ENCODE measurements at places on chromosomes 6 and 20.

DNA sequence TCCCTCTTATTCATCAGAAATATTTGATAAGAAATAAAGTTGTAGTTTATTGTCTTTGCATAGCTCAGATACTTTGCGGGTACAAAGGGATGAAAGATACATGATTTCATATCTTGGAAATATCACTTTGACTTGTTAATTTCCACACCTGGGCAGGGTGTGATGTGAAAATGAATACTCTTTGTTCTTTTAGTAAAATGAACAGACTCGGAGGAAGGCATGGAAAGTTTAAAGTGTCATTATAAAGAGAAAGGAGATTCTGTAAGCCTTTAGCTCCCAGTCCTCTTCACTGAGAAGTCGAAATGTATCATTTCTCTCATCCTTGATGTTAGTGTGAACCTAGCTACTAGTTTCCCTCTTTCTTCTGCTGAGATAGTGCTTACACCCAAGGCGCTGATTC, 36.7 kb upstream of the AKIRIN2 start:
- DNase-seq, result no peak

- no peak for DNase-seq
Observed at GRCh38 chr20:420166-420620, 12.1 kb downstream of the RBCK1 start.

DNA sequence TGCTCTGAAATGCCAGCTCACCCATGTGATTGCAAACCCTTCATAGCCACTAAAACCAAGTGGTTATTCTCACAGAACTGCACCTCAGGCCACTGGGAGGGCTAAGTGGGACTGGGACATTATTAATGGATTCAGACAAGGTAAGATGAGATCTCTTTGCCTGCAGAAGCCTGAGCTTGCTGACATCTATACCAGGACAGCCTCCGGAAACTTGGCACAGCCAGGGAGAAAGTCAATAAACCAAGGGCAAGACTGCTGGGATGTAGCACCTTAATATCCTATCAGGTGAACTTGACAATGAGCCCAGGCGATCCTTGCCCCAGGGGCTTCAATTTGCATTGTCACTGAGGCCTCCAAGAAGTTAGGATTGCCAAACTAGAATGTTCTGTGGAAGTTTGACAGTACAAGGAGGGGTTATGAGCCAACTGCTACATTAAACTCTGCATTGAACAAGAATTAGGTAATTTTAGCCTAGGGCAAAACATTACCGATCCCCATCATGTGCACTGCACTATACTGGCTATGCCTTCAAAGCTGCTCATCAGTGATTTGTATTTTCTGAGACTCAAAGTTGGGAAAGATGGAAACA, 60.1 kb upstream of the RALGAPA2 start:
- no peak for DNase-seq

DNA sequence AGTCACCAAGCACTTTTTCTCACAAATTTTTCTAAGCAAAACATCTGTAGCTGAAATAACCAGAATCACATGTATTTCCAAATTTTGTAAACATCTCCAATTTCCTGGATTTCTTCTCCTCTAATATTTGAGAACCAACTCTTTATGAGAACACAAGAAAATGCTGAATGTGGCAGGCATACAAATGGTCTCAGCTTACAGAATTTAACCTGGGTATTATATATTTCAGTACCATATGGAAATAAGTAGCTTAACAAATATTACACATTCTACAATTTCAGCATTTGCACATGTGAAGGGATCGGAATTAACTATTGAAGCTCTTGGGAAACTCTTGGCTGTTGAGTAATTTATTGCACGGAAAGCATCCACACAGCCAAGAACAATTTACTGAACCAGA, 92.5 kb downstream of the TBXT start:
- no peak for DNase-seq

DNA sequence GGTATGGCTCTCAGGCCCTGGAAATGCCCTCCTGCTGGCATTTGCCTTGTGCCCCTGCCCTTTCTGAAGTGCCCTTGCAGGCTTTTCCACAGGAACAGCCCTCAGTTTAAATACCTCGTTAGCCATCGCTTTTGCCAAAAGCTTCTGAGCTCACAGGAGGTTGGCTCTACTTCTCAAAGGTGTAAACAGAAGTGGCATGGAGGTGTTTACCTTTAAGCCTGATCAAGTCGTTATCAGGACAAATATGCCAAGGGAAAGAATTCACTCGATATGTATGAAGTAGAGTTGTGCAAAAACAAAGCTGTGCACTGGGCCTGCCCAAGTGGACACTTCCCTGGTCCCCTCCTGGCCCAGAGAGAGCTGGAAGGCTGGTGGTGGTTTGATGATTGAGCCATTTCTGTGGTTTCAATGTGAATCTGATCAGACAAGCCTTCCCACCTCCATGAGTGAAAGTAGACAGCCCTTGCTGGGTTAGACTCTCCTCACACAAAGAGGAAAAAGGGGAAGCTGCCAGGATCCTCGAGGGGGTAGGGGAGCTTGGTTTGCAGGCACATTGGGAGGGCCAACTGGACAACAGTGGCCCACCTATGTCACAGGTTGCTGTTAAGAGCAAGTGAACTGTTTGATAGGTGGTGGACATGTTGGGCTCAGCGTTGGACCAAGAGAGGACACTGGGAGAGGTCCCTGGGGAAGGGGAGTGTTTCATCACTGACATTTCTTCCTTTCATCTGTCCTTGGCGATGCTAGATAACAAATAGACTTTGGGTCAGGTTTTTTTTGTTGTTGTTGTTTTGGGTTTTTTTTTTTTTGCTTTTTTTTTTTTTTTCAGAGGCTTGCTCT, 98.7 kb downstream of the ZDHHC14 start:
- no peak for DNase-seq

- no peak for DNase-seq
Observed at GRCh38 chr6:119978274-119978889, 628.8 kb upstream of the MAN1A1 start.

GRCh38 chr6:147855803-147856482, 347.5 kb downstream of the SAMD5 start:
- no peak for DNase-seq

DNA sequence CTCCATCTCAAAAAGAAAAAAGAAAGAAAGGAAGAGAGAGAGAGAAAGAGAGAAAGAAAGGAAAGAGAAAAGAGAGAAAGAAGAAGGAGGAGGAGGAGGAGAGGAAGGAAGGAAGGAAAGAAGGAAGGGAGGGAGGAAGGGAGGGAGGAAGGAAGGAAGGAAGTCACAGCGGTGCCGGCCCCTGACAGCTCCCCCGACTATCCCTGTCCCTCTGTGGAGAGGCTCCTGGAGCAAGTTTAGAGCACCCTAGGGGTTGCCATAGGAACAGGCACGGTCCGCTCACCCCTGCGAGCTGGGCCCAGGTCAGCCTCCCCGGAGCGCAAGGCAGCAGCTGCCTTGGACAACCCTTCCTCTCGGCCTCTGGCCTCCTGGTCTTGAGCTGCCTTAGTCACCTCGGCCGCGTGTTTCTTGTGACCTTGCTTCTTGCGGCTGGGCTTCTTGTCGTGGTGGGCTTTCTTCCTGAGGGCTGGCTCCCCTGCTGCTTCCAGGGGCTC, 6.8 kb downstream of the BNIP5 start:
- DNase-seq, result no peak

DNA sequence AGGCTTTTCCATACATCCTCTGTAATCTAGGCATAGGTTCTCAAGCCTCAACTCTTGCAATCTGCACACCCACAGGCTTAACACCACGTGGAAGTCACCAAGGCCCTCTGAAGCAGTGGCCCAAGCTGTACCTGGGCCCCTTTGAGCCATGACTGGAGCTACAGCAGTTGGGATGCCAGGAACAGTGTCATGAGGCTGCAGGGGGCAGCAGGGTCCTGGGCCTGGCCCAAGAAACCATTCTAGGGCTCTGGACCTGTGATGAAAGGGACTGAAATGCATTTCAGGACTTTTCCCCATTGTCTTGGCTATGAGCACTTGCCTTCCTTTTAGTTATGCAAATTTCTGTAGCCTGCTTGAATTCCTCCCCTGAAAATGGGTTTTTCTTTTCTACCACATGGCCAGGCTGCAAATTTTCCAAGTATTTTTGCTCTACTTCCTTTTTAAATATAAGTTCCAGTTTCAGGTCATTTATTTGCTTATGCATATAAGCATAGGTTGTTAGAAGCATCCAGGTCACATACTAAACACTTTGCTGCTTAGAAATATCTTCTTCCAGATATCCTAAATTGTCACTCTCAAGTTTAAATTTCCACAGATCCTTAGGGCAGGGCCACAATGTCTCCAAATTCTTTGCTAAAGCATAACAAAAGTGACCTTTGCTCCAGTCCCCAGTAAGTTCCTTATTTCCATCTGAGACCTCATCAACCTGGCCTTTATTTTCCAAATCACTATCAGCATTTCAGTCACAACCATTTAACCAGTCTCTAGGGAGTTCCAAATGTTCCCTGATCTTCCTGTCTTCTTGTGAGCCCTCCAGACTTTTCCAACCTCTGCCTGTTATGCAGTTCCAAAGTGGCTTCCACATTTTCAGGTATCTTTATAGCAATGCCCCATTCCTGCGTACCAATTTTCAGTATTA, 48.6 kb upstream of the CD2AP start:
- DNase-seq, result no peak

GRCh38 chr20:6735942-6736845, 31.3 kb upstream of the BMP2 start:
- DNase-seq, result no peak

GRCh38 chr6:154202339-154202738, 154.3 kb downstream of the IPCEF1 start:
- no peak for DNase-seq

- DNase-seq, result peak; percentile 53
Observed at GRCh38 chr20:31560094-31560745, 44.9 kb upstream of the ID1 start.

GRCh38 chr6:33950891-33951889, 147.4 kb upstream of the MLN start:
- no peak for DNase-seq

GRCh38 chr20:63206878-63207277, 9.1 kb downstream of the YTHDF1 start:
- DNase-seq, result no peak

- no peak for DNase-seq
Observed at GRCh38 chr6:56424542-56425083, 177.2 kb upstream of the COL21A1 start.

GRCh38 chr6:133683606-133684005, 205.3 kb upstream of the TCF21 start:
- DNase-seq, result no peak

DNA sequence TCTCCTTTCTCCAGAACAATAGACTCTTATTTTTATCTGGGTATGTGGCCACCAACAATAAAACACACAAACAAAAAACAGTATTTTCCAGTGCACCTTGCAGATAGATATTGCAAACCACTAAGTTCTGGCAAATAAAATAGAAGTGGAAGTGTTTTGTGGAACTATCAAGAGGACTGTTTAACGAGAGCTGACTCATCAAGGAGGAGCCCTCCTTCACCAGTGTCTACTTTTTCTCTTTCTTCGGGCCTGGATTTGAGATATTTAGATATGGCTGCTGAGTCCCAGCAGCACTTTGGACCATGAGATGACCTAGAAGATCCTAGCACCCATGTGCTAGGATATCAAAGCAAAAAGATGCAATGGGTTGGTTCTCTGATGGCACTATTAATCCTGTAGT, 154.7 kb downstream of the AIG1 start:
- DNase-seq, result no peak

- DNase-seq, result no peak
Observed at GRCh38 chr6:168884050-168884645, 369.5 kb downstream of the THBS2 start.

DNA sequence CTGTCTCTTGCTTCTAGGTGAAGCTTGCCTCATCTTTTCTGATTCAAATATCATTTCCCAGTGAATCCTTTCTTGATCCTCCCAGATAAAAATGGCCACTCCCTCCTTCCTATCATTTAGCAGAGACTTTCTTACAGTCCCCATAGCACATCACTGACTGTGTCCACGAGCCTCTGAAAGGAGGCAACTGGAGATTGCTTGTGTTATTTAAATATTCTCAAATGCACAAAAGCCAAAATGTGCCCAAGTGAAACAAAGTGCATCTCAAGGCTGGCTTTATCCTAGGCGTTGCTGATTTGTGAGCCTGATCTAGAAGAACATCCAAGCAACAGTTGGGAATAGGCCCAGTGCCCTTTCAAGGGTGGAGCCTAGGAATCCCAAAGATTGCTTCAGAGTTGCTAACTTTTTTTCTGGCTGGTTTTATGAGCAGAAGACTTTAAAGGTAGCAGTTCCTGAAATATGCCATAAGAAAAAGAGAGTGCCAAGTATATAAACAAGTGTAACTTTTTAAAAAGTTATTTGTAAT, 393.6 kb downstream of the CD83 start:
- DNase-seq, result no peak

DNA sequence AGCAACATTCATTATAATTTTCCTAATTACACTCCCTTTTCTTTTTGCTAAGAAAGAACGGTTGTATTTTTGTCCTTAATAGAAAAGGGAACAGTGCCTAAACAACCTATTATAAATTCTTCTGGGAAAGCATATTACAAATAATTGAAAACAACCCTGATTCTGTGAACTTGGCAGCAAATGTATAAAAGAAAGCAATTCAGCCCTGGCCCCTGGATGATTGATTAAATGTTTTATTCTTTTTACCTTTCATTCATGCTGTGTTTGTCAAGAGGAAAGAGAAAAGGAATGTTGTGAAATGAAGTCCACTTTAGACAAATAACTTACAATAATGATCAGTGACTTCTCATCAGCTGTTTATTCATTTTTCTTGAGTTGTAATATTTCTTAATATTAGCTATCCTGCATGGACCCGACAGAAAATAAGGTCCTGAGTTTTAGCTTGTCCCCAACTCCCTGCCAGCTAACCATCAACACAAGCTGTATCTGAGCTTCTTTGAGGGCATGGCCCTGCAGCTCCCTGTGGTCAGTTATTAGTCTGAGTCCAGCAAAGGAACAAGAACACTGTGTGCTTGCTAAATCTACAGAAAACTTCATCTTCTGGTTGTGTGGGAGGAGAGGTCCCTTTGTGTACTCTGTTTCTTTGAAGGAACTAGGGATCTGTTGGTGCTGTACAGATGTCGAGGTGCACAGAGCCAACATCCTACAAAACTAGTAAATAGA, 248.2 kb downstream of the LAMA2 start:
- DNase-seq, result no peak

DNA sequence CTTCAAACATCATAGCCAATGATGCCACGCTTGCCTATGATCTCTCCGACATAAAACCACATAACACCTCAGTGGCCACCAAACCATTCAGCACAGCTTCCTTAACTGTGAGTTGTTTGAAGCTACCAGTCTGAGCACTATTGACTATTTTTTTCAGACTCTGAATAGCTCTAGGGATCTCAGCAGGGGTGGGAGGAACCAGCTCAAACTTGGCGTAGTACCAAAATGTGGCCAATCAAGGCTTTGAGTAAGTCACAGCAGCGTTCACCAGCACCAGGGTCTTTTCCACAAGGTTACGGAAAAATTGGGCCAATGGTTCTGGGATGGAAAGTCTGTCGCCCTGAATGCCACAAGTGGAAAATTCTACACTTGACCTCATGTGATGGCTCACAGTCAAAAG, 70.6 kb downstream of the SMPDL3A start:
- DNase-seq, result no peak

DNA sequence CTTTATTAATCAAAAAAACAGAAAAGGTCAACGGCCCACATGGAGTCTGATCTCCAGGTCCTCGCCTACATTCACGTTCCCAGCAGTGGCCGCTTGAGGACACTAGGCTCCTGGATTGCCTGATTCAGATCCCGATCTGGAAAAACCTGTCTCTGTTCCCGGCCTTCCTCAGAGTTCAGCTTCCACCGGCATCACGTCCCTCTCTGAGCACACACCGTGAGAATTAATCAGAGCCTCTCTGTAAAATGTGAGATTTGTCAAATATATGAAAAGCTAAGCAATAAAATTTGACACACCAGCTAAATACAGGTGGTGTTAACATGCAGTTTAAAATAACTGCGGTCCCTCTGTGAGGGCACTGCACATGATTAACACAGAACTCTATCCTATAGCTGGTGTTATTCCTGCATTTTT, 122.8 kb upstream of the COL21A1 start:
- no peak for DNase-seq

GRCh38 chr20:13676682-13677081, 38.0 kb upstream of the TASP1 start:
- no peak for DNase-seq
